ENCODE measurements at places on chromosomes 5 and 9.

- DNase-seq: no peak
Observed at GRCh38 chr5:22521521-22521920, 331.6 kb downstream of the CDH12 start.

DNA sequence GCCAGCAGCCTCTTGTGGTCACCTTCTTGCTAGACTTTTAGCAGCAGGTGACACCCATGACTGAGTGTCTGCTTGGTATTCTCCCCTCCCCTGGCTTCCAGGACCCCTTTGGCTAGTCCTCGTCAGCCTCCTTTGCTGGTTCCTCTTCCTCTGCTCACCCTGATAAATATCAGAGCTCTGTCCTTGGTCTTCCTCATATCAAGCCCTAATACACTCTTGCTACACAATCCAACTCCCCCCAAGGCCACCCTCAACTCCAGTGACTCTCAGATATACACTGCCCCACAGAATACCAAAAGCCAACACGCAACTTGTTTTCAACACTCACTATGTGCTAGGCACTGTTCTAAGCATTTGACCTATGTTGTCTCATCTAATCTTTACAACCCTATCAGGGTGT is 30.3 kb upstream of the LCP2 start:
- DNase-seq: no peak

DNA sequence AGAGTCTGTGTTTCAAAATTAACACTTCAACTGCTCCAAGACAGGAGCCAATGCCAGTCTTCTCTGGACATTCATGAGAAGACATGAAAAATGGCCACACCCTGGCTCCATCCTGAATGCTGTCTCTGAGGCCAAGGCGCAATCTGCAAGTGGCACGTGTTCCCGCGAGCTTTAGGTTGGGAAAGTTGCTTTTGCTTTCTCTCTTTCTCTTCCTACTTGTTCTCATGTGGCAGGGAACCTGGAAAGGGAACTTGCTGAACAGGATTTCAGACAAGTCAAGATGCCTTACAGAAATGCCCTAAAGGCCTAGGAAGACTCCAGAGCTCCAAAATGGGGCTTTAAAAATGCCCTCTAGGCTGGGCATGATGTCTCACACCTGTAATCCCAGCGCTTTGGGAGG is 91.9 kb upstream of the OTULINL start:
- no peak for DNase-seq

GRCh38 chr9:12463641-12464040 is 229.5 kb upstream of the TYRP1 start:
- no peak for DNase-seq

DNA sequence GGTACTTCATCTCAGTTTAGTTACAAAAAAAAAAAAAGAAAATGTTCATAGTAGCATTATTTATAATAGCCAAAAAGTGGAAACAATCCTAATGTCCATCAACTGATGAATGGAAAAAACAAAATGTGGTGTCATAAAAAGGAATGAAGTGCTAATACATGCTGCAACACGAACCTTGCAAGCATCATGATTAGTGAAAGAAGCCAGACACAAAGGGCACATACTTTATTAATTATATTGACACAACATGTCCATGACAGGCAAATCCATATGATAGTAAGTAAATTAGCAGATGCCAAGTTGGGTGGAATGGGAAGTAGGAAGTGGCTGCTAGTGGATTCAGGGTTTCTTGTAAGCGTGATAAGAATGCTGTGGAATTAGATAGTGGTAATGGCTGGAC is 54.2 kb downstream of the PCDHGC5 start:
- DNase-seq: no peak

GRCh38 chr9:127293767-127294166 is 29.2 kb downstream of the GARNL3 start:
- DNase-seq: no peak

DNA sequence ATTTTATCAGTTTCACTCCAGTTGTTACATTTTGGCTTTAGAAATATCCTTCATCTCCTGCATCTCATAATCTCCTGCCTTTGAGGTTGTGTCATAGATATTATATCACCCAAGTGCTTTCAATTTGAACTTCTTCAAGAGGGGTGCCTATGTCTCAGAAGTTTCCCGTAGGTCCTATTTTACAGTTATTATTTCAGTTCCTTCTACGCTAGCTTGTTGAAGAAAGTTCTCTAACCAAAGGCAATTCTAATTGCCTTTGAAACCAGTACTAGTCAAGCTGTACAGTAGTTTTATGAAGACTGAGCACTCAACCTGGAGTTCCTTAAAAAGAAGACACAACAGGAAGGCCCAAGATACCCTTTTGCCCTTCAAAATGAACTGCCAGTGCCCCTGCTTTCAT is 116.4 kb downstream of the ZCCHC7 start:
- DNase-seq: no peak

DNA sequence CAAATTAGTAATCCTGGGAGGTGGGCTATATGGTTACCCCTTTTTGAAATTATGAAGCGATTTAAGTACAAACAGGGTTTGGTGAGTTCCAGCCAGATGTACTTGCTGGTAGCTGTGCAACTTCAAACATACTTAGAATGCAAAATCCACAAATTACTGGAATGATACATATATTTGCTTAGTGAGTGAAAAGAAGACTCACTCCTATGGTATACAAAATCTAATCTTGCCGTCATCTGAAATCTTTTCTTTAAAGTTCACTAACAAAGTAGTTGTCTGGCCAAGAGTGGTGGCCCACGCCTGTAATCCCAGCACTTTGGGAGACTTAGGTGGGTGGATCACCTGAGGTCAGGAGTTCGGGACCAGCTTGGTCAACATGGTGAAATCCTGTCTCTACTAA is 64.9 kb upstream of the TJP2 start:
- no peak for DNase-seq

All from spinal cord (tissue), 10 donors.